ENCODE measurements at places on chromosomes 3 and 15.

- DNase-seq = no peak
Measured at GRCh38 chr15:22831473-22831872, 7.0 kb upstream of the NIPA2 start.

- no peak for DNase-seq
Measured at GRCh38 chr3:127328421-127328820, 40.6 kb upstream of the PRR20G start.

DNA sequence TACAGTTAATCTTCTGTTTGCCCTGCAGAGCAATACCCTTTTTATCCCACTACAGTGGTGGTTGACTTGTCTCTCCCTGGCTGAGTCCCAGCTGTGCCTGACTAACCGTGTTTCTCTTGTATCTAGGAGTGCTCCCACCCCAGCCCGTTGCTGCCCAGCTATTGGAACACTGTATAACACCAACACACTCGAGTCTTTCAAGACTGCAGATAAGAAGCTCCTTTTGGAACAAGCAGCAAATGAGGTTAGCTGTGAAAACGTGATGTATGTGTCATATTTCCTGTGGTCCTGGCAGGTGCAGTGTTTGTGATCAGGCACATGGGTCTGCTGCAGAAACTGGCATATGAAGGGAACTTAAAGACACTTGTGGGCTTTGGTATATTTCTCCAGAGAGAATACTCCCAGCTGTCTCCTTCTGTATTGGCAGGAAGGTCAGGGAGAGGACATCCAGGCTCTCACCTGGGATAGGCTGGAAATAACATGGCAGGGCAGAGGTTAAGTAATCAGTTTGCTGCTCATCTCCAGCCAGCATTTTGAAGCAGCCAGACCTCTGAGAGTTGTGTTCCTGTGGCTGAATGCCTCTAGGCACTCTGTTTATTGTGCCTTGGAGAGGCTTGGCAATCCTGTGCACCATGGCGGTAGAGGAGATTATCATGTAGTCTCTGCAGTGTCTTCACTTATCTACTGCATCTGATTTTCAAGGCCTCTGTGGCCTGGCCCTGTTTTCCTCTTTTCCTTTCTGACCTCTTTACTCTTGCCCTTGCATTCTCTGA lies 34.8 kb downstream of the ATG7 start:
- peak; percentile 10 for DNase-seq

- DNase-seq = no peak
Measured at GRCh38 chr3:278300-279064, 81.9 kb downstream of the CHL1 start.

DNA sequence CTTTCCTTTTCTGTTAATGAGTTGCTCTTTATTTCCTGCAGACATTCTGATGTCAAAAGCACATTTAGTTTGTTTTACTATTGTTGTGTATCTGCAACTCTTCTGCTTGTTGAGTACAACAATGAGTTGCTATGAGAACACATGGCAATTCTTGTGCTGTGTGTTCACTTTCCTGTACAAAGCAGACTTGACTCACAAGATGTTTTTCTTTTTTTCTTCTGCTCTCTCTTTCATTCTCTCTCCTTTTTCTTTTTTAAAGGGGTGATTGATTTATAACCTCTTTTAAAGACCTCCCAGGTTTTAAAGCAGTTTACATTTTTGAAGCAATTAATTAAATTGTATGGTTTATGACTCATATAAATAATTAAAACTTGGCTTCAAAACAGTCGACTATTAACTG lies 31.6 kb upstream of the ABHD10 start:
- DNase-seq = no peak

GRCh38 chr15:41566121-41566885 lies 7.3 kb downstream of the TYRO3 start:
- DNase-seq = no peak

DNA sequence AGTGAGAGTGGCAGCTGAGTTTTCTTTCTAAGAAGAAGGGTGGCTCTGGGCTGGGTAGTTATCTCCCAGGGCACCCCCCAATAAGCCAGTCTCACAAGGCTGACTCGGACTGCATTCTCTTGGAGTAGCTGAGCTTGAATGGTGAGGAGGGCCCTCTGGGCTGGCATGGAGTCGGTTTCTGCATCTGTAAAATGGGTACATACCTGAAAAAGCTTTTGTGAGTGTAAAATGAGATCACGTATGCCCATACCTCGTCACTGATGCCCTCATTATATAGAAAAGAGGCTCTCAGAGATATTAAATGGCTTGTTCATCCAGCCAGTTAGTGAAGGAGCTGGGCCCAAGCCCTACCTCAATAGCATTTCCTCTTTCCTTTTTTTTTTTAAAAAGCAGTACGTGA lies 41.2 kb downstream of the SMAD6 start:
- no peak for DNase-seq

- DNase-seq = no peak
Measured at GRCh38 chr3:13087320-13087990, 14.2 kb upstream of the IQSEC1 start.

- no peak for DNase-seq
Measured at GRCh38 chr3:147387291-147387884, 19.0 kb downstream of the ZIC4 start.

DNA sequence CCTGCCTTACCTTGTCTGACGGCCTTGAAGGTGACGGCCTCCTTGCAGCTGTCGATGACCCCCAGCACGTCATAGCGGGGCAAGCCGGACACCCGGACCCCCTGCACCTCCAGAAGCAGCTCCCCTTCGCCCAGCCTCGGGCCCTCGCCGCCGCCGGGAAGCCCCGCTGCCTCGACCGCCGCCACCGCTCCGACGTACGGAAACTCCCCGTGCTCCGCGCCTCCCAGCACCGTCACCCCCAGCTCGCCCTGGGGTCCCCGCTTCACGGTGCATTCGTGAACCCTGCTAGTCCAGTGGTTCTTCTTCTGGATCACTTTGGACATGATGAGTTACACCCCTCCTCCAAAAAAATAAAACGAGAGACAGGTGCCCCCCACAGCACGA lies 740 bp downstream of the MAGI1 start:
- no peak for DNase-seq

- no peak for DNase-seq
Measured at GRCh38 chr15:43526261-43526930, 9.0 kb downstream of the MAP1A start.

DNA sequence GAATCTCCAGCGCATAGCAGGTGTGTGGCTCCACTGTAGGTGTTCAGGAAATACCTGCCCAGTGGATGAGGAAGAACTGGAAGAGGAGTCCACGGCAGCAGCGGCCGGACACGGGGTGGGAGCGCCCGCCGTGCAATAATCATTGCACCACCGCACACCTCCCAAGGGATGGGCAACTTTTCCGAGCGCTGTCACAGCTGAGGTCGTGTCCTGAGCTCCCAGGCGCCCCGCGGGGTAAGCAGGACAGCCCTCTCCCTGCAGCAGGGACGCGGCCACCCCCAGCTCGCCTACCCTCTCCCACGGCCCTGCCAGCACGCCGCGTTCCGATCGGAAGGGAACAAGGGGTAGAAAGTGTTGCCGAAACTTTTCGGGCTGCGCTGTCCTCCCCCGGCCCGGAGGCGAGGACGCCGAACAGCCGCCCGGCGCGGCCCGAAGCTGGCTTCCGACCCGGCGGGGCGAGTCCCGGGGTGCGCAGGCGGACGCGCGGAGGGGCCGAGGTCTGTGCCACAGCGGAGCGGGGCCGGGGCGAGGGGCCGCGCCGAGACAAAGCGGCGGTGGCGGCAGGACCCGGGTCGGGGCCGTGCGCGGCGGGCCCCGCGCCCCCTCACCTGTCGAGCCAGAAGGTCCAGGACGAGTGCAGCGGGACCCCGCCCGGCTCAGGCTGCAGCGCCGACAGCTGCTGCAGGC lies 475 bp downstream of the EIF4E3 start:
- no peak for DNase-seq

DNA sequence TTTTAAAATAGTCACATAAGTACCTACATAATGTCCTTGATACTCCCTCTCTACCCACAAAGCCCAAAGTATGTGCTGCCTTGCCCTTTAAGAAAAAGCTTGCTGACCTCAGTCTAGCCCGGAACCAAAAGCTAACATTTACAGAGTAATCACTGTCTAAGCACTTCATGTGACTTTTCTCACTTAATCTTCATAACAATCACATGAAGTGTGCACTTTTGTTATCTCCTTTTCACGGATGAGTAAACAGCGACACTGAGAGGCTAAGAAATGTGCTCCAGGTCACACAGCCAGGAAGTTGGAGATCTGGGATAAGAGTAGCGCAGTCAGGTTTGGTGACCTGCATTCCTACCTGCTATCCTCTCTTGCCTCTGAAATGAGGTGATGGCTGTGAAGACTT lies 194.0 kb downstream of the ITPR1 start:
- DNase-seq = no peak

DNA sequence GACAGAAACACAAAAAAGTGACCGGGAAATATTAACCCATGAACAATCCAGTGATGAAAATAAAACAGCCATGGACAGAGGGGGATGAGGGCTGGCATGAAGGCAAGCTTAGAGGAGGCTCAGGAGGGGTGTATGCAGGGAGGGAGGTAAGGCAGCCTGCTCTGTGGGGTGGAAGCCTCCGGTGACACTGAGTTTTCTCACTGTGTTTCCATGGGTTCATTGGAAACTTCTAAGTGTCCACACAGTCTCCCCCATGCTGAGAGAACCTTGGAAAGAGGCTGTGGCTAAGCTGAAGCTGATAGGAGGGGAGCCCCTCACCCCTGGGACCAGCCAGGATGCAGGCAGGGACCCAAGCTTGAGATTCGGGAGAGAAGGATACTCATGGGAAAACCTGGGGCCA lies 6.8 kb upstream of the SKOR1 start:
- DNase-seq = no peak

GRCh38 chr15:100049936-100050876 lies 291.6 kb downstream of the ADAMTS17 start:
- DNase-seq = no peak

Data from stimulated activated CD8-positive, alpha-beta memory T cell treated with anti-CD3 and anti-CD28 coated beads, Interleukin-7, amount 100 ng/mL, for 4 hours (primary cell).